ENCODE measurements at places on chromosomes 11 and 22.

DNA sequence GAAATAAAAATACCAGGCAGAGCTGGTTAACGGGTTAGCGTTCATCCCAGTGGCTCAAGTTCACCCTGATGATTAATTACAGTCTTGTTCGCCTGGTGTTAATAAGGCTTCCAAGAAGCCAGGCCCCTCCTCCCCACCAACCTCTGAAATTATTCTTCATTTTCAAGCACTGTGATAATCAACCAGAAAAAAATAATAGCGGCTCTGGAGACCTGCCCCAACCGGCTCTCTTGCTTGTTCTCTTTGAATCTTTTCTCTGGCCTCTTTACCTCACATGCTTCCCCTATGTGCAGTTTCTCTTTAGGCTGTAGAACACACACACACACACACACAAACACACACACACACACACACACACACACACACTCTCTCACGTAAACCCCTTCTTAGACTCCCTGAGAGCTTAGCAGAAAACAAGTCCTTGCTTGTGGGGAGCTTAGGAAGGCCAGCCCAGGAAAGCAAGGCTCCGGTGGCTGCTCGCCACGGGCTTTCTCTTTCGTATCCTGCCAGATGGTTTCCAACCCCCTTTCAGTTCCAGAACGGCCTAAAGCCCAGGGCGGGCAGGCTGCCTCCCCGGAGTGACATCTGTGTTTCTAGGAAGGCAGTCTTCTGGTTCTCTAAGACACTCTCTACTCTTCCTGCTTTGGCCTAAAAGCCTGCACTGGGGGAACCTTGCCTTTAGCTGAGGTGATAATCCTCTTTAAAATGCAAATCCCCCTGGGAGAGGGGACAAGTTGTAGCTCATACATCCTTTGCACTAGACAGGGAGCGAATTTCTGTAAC lies 106.4 kb upstream of the SESN3 start:
- no peak for DNase-seq

DNA sequence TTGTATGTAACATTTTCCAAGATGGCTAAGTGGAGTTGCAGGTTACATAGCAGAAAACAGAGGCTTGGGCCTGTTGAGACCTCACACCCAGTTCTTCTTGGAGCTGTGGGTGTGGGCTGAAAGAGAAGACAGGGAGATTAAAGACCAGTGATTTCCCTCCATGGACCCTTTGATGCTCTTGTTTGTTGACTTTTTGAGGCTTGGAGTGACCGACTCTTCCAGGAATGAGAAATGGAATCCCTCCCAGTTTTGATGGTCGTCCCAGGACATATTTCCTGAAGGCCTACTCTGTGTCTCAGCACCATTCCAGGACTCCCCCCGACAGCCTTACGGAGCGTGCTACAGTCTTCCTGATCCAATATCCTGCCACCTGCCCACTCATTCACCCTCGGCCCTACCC lies 96.9 kb downstream of the PTPRJ start:
- no peak for DNase-seq

DNA sequence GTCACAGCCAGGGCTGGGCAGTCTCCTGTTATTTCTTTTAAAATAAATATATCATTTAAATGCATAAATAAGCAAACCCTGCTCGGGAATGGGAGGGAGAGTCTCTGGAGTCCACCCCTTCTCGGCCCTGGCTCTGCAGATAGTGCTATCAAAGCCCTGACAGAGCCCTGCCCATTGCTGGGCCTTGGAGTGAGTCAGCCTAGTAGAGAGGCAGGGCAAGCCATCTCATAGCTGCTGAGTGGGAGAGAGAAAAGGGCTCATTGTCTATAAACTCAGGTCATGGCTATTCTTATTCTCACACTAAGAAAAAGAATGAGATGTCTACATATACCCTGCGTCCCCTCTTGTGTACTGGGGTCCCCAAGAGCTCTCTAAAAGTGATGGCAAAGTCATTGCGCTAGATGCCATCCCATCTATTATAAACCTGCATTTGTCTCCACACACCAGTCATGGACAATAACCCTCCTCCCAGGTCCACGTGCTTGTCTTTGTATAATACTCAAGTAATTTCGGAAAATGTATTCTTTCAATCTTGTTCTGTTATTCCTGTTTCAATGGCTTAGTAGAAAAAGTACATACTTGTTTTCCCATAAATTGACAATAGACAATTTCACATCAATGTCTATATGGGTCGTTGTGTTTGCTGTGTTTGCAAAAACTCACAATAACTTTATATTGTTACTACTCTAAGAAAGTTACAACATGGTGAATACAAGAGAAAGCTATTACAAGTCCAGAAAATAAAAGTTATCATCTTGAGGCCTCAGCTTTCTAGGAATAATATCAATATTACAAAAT lies 13.4 kb downstream of the OR51B4 start:
- no peak for DNase-seq

GRCh38 chr11:64040684-64041322 lies 5.1 kb downstream of the FLRT1 start:
- DNase-seq = no peak

DNA sequence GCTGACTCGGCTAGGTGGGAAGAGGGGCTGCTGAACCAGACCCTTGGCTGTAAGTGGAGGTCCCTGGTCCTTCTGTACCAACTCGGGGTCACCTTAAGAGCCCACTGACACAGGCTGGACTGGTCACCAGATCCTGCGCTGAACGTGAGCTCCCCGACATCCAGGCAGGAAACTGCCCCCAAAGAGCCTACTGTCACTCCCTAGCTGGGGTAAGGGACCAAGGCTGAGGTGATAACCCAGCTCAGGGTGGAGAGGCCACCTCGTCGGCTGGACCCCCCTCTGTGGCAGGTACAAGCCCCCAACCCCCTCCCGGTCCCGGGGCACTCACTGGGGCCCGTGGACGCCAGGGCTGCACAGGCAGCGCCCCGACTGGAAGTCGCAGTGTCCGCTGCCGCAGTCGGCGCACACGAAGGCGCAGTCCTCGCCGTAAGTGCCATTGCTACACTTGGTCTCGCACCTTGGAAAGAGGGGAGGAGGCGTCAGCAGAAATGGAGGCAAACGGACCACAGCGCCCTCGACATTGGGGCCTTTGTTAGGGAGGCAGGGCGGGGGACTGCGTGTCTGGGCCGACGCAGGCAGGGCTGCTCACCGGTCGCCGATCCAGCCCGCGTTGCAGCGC lies 7.4 kb downstream of the SCARF2 start:
- DNase-seq = no peak

DNA sequence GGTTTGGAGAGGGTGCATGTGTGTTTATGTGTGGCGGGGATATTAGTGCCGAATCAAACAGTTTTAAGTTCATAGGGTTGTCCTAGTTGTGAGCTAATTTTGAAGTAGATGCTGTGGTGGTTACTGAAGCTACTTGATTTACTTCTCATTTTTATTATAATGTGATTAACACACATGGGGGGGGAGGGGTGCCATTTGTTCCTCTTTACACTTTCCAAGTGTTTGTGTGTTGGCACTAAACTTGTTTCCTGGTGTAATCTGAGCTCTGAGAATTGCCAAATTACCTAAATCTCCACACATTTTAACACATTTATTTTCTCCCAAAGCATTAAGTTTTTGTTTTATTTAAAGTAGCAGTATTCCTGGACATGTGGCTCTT lies 60.1 kb downstream of the ZNRF3 start:
- DNase-seq = no peak

DNA sequence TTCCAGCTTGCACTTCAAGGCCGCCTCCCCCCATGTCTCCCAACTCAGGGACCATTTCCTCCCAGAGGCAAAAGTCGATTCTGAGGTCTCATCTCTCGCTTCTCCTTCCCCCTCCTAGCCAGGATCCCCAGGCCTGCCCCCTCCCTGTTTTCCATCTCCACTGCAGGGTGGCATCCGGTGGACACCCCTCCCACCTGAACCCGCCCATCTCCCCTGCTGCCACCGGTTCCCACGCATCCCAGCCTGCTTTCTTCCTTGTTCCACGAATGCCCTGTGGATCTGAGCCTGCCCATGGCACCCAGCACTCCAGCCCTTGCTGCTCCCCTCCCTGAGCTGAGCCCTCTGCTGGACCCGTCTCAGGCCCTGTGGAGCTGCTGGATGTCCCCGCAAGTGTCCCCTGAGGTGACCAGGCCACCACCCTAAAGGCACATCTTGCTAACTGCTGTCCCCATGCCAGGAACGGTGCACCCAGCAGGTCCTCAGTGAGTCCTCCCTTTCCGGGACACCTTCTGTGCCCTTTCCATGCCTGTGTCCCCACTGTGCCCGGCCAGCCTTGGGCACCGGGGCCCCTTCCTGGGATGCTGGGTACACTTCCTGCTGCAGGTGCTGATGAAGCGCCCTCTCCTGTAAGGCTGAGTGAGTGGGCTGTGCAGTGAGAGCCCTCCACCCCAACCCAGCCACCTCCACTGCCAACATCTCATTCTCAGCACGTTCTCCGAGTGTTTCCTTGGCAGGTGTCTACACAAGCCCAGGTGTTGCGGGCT lies 936 bp downstream of the IL17REL start:
- no peak for DNase-seq

- DNase-seq = no peak
These were observed 71.5 kb upstream of the TTC12 start for GRCh38 chr11:113242767-113243397.

- DNase-seq = no peak
These were observed 816 bp upstream of the PHRF1 start for GRCh38 chr11:575313-575995.

DNA sequence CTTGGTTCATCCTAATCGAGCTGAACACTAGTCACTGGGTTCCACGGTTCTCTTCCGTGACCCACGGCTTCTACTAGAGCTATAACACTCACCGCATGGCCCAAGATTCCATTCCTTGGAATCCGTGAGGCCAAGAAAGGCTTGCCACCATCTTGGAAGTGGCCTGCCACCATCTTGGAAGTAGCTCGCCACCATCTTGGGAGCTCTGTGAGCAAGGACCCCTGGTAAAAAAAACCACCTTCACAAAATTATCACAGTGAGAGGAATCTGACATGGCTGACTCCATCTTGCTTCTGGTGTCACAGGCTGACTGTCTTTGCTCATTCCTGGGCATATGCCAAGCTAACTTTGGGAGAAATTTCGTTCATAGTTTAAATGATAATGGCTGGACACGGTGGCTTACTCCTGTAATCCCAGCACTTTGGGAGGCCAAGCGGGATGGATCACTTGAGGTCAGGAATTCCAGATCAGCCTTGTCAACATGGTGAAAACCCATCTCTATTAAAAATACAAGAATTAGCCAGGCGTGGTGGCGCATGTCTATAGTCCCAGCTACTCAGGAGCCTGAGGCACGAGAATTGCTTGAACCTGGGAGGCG lies 18.9 kb upstream of the KCTD14 start:
- DNase-seq = no peak

DNA sequence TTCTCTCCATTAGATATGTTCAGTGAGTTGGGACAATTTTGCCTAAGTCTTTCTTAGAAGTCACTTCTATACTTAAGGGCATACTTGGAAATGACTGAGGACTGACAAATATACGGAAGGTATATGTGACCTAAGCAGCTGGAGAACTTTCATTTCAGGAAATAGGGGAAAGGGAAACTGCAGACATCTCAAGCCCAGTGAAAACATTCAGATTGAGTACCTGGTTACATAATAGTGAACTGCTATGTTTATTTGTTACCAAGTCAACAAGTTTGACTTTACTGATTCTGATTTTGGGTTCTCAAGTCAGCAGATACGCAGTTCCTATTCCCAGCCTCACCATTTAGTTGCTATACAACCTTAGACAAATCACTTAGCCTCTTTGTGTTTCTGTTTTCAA lies 1173.9 kb downstream of the LRRC4C start:
- DNase-seq = no peak
